ENCODE measurements at places on chromosomes 7 and 10.
A peak's percentile ranks its signal among the peaks of the same experiment; 100 is the strongest.

DNA sequence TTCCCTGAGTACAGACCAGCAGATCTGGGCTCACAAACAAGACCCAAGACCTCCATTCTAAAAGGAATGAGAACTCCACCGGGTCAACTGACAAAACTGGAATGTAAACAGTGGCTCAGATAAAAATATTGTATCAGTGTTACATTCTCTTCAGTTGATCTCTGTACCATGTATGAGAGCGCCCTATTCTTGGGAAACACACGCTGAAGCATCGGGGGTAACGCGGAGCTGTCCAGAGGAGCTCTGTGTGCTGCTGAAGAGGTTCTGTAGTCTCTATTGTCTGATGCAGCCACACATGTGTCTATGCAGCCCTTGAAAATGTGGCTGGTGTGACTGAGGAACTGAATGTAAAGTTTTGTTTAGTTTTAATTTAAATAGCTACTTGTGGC is 39.7 kb downstream of the HIPK2 start:
- no peak for DNase-seq

DNA sequence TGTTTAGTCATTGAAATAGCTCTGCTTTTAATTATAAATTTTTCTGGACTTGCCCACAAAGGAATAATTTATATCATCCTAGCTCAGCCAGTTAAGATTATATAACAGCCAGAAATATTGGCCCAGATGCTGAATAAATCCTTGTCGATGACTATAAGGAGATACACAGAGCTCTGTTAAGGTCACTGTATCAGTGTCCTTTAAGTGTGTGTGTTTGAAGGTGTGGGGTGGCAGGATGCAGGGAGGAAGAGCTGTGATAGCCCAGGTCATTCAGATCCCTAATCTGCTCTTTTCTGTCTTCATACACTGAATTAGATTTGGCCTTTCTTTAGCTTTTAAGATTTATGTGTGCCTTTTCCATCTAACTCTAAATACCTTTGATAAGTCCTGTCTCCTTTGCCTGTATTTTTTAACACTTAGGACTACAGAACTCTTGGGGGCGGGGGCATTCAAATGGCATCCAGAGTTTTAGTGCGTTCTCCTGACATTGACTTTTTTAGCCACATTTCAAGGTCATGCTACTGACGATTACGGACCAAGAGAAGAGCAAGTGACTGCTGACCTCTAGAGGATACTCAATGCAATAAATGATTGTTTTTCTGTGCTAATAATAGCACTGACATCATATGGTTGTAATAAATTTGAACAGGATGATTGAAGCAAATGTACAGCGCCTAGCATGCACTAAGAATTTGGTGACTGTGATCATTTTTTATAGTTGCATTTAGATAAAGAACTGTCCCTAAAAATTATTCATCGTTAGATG is 172.3 kb downstream of the CACNB2 start:
- peak; percentile 55 for DNase-seq

DNA sequence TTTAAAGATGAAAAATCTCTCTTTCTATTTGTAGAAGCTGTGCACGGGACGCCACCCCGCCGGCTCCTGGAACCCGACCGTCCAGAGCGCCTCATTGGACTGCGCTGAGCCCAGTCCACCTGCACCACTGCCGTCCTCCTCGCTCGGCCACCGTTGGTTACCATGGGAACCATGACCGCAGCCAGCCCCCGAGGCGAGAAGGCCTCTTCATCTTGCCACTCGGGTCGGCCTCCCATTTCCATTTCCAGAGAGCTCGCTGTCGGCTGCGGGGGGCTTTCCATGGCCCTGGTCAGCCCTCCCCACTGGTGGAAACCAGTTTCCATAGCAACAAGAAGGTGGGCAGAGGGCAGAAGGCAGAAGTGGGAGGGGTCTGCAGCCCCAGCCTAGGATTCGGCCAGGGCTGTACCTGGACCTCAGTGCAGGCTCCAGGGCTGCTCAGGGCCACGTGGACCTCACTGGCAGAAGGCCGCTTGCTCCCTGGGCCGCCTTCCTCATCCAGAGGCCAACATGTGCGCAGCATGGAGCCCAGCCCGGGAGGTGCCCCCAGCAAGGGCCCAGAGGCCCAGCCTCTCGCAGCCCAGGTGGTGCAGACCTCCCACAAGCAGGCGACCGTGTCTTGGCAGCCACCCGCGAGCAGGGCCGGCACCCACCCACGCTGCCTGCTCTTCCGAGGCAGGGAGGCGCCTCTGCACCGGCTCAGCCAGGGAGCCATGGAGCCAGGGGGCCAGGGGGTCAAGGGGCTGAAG is 283.5 kb upstream of the PPP2R2D start:
- no peak for DNase-seq

GRCh38 chr7:5595545-5596045 is 172.0 kb upstream of the TNRC18 start:
- DNase-seq, result no peak

DNA sequence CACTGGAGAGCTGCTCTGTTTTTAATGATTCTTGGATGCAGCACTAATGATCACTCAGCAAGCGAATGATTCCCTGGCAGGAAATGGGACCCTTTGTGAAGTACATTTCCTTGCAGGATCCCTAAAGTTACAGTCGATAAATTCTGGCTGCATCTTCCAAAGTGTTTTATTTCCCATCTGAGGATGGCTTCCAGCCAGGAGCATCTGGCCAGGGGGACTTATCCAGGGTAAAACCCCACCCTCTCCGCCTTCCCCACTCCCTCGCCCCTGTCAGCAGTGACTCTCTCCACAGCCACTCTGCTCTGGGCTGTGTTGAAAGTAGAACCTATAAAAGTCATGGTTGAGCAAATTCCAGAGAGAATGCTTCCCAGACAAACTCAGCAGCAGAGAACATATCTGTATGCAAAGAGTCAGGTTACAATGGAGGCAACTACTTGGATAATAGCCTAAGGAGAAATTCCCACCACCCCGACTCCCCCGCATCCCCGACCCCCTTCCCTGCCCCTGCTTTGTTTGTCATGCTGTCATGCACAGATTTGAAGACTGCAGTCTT is 111.0 kb upstream of the ANLN start:
- peak; percentile 13 for DNase-seq
